ENCODE measurements at places on chromosomes 1 and 21.

DNA sequence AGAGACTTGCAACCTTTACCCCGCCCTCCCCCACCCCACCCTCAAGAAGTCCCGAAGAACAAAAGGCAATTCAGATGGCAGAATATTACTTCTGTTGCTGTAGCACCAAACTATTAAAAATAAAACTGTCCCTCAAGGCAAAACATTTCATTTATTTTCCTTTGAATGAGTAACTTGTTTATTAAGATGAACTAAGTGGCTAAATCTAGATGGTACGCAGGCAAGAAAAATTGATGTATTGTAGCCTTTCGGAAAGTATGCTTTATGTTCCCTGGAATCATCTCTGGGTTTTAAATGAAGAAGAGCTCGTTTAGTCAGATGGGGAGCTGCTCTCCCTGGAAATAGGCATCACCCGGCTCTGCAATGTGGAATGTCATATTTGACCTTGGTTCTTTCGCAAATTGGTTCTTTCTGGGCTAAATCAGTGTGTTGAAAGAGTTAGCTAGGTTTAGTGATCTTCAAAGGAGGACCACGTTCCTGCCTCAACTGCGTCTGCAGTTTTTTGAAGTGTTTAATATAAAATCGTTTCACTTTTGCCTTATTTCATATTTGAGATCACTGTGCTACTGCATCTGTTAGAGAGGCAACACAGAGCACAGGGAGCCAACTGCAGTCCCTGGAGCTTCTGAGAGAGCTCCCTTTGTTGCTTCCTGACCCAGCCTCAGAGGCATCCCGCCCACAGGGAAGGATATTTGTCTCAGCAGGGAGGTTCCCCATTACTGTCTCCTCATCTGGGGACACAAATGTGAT, 61.8 kb downstream of the KIF26B start:
- DNase-seq, result no peak

DNA sequence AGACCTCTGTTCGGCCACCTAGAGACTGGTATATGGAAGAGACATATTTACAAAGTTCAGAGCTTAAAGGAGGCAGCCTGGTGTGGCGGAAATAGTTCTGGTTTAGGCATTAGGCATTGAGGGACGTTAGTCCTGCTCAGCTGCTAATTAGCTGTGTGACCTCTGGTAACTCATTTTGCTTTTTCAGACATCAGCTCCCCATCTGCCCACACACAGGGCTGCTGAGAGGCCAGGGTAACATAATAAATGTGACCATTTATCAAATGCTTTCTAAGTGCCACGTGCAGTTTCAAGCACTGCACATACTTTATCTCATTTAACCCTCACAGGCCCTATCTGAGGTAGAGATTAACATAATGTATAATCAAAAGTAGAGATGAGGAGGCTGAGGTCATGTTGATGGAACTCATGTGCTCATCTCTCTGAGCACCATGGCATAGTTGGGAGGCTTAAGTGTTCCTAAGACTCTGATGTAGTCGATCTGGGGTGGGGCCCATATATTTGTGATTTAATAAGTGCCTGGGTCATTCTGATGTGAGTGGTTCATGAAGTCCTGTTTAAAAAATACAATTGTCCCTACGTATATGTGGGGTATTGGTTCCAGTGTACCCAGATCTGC, 267.2 kb upstream of the PLXNA2 start:
- no peak for DNase-seq

DNA sequence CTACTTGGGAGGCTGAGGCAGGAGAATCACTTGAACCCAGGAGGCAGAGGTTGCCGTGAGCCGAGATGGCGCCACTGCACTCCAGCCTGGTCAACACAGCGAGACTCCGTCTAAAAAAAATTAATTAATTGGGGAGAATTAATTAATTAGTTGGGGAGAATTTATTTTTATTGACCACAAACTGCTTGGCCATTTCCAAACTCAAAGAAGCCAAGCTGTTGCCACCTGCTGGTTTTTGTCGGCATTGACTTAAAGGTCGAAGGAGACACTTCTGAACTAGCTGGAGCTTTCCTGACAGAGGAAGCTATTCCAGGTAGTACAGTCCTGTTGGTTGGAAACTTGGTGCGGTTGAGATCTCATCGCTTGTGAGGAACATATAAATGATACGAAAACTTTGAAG, 13.1 kb downstream of the MAP1LC3C start:
- DNase-seq, result no peak

DNA sequence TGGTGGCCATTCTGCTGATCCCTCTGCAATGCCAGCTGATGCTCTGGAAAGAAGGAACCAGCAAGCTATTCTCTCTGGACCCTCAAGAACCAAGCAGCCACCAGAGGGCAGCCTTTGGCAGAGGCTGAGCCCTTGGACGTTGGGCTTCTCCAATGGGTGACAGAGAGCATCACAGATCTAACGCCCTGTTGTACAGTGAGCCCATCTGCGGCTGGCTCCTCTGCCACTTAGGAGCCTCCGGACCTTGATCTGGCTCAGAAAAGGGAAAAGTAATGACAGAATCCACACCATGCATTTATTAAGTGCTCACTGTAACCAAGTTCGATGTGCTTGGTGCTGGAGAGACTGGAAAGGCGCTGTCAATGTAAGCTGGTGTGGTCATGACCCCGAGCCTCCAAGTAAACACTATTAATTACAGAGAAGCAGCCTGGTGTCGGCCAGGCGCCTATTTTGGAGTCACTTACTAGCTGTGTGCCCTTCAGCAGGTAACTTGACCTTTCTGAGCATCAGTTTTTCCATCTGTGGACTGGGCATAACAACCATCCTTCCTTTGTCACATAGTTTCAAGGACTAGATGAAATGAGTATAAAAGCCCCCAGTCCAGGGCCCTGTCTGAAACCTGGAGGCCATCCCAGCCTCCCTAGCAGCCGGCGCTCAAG, 34.9 kb downstream of the ECE1 start:
- DNase-seq, result peak; percentile 82

DNA sequence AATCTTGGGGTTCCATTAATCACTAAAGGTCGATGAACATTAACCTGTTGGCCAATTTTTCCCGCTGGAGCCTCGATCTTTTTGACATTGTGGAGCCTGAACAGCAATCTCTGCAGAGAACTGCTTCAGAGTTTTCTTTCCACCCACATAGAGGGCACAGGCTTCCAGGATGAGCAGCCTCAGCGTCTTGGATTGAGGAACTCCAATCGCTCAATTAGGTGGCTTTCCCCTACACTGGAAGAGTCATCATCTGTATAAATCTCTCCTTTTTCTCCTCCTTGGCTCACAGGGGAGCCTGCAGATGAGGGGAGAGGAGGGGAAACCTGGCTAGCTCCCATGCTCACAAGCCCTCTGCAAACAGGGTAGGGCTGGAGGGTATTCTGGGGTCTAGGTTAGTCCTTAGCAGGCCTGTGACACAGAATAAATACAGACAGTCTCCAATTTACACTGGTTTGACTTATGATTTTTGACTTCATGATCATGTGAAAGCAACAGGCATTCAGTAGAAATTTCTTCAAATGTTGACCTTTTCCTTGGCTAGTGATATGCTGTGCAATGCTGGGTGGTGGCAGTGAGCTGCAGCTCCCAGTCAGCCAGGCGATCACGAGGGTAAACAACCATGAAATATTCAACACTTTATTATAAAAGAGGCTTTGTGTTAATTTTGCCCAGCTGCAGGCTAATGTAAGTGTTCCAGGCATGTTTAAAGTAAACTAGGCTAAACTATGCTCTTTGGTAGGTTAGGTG, 80.8 kb downstream of the PGBD5 start:
- no peak for DNase-seq

DNA sequence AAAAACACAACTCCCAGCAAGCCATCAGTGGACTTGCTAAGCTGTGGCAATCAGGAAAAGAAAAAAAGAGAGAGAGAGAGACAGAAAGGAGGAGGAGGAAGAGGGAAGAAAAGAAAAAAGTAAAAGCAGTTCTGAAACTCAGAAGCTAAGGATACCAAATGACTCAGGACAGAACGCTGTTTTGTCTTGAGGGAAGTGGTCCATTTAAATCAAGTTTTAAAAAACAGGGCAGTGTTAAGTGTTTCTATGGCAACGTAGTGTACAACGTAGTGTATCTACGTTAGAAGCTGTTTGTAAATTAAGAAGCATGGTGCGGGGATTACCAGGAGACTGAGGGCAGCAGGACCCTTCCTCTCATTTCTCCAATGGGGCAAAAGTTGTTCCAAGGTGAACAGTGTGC, 5.8 kb downstream of the ADORA3 start:
- no peak for DNase-seq

DNA sequence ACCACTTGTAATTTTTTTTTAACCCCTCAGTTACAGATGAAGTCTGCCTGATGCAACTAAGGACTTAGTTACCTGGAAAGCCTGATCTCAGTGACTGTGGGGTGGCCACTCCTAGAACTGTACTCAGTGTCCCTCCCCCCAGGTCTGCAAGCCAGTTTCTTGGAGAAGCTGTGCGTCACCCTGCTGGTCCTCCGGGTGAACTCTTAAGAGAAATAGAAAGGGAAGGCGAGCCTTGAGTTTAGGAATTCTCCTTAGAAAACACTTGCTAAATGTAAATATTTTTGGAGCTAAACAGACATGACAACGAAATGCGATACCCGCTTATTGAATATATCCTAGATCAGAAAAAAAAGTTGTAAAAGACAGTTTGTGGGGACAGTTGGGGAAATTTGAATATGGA, 730 bp downstream of the SLC16A4 start:
- no peak for DNase-seq

GRCh38 chr1:224405604-224405970, 29.0 kb downstream of the WDR26 start:
- DNase-seq, result no peak

- no peak for DNase-seq
Measured at GRCh38 chr1:2441746-2442145, 29.4 kb upstream of the PEX10 start.

- DNase-seq, result no peak
Measured at GRCh38 chr1:235826102-235826854, 40.4 kb downstream of the LYST start.

GRCh38 chr1:154943649-154944400, 7.3 kb upstream of the PMVK start:
- no peak for DNase-seq

- no peak for DNase-seq
Measured at GRCh38 chr1:154859786-154860155, 10.3 kb downstream of the KCNN3 start.

- DNase-seq, result no peak
Measured at GRCh38 chr21:43974791-43975468, 37.2 kb upstream of the TRAPPC10 start.

GRCh38 chr1:117209094-117209493, 1.6 kb downstream of the VTCN1 start:
- DNase-seq, result no peak

DNA sequence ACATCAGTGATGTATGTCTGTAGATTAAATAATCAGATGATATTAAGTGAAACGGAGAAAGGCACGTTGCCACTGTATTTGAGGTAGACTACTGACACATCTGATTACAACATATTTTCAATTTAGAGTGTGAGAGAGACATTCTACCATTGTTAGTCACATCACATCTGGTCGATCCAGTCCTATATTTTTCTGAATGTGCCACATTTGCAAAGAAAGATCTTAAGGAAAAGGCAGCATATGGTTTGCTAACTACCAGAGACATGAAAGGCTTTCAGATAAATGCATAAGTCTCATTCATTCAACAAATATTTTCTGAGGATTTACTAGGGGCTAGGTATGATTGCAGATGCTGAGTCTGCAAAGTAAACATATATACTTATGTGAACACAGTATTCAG, 114.3 kb upstream of the RUNX1 start:
- DNase-seq, result no peak

DNA sequence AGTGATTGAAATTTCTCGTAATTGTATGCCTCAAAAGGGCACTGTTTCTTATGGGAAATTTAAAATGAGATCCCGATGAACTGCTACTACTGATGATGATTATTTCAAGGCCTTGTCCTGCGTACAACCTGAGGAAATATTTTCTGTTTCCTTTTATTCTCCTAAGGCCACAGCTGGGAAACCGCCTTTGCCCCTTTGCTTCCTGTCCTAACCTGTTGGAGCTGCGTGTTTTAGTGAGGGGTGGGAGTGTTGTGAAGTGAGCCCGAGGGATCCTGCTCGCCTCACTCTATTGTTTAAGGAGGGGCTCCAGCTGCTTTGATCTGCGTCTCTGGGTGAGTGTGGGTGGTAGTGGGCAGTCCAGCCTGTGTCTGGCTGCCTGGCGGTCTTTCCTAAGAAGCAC, 14.4 kb downstream of the LAMC2 start:
- DNase-seq, result no peak

- no peak for DNase-seq
Measured at GRCh38 chr1:210340841-210341240, 12.1 kb downstream of the HHAT start.

- DNase-seq, result no peak
Measured at GRCh38 chr21:44724196-44724595, 12.8 kb upstream of the TSPEAR start.

- no peak for DNase-seq
Measured at GRCh38 chr1:197837911-197838310, 62.6 kb upstream of the DENND1B start.

DNA sequence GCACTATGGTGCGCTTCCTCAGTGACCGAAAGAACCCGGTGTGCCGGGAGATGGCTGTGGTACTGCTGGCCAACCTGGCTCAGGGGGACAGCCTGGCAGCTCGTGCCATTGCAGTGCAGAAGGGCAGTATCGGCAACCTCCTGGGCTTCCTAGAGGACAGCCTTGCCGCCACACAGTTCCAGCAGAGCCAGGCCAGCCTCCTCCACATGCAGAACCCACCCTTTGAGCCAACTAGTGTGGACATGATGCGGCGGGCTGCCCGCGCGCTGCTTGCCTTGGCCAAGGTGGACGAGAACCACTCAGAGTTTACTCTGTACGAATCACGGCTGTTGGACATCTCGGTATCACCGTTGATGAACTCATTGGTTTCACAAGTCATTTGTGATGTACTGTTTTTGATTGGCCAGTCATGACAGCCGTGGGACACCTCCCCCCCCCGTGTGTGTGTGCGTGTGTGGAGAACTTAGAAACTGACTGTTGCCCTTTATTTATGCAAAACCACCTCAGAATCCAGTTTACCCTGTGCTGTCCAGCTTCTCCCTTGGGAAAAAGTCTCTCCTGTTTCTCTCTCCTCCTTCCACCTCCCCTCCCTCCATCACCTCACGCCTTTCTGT, 7.3 kb upstream of the PIGV start:
- DNase-seq, result no peak

- DNase-seq, result no peak
Measured at GRCh38 chr1:27478098-27478497, 11.9 kb downstream of the WASF2 start.

DNA sequence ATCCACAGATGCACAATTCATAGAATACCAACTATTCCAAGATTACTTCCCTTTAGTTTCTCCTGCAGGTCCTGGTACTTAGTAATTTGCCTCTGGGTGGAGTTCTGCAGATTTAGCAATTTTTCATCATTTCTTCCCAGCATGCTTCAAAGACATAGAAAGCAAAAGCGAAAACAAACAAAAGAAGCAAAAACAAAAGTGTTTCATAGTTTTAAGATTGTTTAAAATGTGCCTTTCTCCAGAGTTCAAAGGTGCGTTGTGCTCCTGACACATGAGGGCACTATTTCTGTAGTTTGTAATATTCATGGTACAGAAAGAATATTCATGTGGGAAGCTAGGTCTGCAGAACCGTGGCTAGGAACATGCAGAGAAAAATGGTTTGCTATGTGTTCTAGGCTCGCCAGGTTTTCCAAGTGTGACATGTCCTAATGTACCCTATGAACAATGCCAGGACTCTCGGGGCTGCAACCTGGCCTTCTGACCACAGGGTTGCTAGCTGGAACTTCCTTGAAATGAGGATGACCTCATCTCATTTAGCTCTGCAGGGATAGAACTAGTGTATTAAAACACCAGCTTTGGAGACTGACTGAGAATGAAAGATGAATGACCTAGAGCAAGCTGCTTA, 30.0 kb upstream of the RCSD1 start:
- DNase-seq, result no peak

- no peak for DNase-seq
Measured at GRCh38 chr21:35258521-35258920, 209.4 kb upstream of the RUNX1 start.

- DNase-seq, result no peak
Measured at GRCh38 chr1:59045636-59046035, 251.3 kb upstream of the FGGY start.

Data from T-helper 9 cell (primary cell).